ENCODE measurements at places on chromosomes 4 and X.

DNA sequence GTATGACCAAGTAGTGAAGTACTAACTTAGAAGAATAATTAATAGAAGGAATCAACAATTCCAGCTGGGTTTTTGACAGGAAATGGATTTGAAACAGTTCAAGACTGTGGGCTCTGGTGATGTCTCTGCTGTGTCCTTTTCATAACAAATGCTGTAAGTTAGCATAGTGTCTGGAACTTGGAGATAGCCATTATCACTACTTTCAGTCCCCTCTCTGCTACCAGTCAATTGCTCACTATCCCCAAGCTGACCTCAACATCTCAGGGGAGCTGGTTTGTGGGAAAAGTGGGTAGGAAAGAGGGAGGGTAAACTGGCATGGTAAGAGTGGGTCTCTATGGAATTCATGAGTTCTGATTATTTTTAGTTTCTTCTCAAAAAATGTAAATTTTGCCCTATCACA is 231.4 kb upstream of the MID1 start:
- DNase-seq: no peak

- DNase-seq: peak; percentile 1
Measured at GRCh38 chr4:33989820-33990443, 2254.4 kb downstream of the ARAP2 start.

DNA sequence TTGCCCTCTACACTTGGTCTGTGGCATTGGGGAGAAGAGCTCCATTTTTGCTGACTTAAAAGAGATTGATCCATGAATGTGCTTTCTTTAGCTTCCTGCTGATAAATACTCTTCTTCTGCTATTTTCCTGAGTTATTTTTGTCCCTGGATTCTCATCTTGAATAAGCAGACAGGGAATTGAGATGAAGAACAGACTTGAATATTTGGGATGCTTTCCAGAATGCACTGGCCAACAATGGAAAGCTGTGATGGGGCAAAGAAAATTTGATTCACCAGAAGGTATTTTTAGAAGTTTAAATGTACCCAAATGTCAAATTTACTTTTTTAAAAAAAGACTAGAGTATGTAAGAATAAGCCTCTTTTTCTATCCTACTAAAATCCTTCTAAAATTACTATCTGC is 309.9 kb upstream of the PPP1R2C start:
- DNase-seq: no peak

- DNase-seq: no peak
Measured at GRCh38 chr4:83418211-83418610, 37.4 kb downstream of the HELQ start.

GRCh38 chr4:139971111-139971510 is 182.9 kb downstream of the MAML3 start:
- no peak for DNase-seq

DNA sequence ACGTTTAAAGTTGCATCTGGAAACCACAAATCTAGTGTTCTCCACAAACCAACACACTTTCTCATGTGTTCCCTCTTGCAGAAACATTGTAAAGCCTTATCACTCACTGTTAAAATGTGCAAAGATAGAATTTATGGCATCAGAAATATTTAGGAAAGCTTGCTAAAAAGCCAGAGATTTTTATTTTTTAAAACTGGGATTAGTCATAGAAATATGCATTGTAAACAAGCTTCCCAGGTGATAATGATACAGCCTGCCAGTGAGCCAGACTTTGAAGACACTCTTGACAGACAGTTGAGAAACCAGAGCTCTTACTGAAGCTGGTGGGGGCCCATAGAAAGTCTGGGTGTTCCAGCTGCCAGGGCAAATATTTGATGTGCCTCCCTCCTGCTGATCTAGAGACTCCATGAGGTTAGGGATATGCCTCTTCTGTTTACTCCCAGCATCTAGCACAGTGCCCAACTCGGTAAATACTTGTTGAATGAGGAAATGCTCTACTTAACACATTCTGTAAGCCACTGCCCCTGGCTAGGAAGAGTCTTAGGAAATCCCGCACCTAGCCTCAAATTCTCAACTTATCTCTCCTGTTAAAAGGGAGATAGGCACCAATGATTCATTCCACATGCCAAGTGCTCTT is 179.0 kb upstream of the RASGEF1B start:
- no peak for DNase-seq

DNA sequence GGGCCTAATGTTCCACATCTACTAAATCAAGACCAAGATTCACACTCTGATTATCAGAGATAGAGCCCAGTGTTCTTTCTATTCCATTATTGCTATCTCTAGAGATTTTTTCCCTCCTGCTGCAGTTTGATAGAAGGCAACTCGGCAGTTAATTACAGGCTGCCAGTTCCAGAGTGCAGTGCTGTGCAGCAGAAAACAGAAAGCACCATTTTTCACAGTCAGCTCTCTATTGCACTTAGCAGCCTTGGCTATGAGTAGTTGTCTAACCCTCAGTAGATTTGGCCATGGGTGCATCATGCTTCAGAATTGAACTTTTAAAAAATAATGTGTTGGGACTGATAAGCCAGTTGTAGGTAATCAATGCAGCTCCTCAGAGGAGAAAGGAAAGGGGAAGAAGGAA is 295.3 kb downstream of the MID1IP1 start:
- DNase-seq: no peak

DNA sequence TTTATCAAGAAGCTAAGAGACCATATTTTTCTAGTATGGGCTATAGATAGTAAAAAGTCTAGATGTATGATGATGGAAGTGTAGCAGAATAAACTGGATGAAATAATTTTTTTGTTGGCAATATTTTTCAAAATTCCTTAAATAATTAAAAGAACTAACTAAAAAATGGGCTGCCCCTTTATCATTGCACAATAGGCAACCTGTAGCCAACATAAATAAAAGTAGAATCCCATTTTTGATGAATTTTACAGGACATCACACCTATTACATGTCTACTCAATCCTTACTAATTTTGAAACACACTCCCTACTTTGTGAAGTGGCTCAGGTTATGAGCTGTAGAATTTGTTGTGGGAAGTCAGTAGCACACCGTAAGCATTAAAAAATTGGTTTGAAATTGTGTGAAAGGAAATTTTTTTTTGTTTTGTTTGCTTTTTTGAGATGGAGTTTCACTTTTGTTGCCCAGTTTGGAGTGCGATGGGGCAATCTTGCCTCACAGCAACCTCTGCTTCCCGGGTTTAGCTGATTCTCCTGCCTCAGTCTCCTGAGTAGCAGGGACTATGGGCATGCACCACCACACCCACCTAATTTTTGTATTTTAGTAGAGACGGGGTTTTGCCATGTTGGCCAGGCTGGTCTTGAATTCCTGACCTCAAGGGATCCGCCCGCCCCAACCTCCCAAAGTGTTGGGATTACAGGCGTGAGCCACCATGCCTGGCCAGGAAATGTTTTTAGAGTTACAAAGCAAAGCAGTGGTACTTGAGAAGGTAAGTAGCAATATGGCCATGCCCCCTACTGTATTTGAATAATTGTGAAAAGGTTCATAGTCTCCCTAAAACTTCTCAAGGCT is 8.9 kb upstream of the RUFY3 start:
- DNase-seq: no peak

DNA sequence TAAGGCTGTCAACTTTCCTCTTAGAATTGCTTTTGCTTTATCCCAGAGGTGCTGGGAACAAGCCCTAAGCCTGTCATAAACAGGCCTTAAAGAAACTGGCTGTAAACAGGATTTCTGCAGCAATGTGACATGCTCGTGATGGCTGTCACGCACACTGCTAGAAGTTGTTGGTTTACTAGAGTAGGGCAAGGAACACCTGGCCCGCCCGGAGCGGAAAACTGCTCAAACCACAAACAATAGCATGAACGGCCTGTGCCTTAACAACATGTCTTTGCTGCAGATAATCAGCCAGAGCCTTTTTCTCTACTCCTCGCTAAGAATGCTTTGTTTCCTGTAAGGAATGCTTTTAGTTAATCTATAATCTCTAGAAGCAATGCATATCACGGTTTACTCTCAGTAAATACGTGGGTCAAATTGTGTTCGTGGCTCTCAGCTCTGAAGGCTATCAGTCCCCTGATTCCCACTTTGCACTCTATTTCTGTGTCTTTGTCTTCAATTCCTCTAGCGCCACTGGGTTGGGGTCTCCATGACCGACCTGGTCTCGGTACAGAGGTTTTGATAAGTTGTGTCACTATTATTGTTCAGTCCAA is 318.3 kb downstream of the GLUD2 start:
- no peak for DNase-seq

DNA sequence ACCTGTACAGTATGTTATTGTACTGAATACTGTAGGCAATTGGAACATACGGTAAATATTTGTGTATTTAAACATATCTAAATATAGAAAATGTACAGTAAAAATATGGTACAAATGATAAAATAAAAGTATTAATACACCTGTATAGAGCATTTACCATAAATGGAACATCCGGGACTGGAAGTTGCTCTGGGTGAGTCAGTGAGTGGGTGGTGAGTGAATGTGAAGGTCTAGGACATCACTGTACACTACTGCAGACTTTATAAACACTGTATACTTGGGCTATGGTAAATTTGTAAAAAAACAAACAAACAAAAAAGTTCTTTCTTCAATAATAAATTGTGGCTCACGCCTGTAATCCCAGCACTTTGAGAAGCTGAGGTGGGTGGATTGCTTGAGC is 52.4 kb upstream of the FHL1 start:
- DNase-seq: no peak

DNA sequence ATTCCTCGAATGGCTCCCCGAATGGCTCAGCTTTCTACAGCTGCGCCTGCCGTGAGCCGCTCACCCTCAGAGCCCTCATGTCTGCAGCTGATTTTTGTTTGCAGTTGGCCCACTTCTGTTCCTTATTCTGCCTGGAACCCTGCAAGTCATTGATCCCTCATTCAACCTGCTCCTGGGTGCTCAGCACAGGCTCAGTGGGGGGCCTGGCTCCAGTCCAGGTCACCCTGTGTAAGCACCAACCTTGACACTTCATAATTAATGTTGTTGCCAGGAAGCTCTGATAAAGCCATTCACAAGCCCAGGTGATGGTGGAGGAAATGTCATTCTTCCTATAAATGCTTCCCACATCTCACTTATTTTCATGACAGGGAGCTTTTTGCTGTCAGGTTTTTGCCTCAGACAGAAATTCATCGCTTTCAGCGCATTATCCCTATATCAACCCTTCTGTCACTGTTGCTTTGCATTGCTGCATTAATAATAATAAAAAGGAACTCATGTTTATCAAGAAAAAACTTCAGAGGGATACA is 85.7 kb downstream of the F11 start:
- DNase-seq: no peak

DNA sequence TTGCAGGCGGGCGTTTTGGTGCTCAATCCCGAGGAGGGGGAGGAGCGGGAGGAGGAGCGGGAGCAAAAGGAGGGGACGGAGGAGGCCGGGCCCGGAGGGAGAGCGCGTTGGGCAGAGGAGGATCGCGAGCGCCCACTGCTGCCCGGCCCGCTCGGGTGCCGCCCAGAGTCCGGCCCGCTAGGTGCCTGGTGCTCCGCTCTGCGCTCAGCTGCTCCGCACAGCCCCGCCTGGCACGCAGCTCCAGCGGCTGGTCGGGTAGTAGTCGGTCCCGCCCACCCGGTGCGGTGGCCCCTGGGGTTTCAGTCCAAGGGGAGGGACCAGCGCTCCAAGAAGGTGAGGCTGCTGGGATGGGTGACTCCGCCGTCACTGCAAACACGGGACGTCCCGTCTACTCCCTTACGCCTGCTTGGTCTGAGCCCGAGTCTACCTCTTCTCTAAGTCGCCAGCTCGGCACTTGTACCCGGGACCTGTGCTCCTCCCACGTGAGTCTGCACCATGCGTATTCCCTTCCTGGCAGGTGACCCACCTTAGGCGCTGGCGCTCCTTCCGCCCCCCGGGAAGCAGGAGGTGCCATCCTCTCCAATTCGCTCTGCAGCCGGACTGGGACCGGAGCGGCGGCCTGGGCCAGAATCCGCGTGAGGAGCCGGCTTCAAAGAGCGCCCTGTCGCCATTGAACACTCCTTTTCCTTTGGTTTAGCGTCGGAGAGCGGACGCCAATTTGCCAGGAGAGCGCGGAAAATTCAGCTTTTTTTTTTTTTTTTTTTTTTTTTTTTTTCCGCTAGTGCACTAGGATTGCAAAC is 405 bp upstream of the HS3ST1 start:
- no peak for DNase-seq

DNA sequence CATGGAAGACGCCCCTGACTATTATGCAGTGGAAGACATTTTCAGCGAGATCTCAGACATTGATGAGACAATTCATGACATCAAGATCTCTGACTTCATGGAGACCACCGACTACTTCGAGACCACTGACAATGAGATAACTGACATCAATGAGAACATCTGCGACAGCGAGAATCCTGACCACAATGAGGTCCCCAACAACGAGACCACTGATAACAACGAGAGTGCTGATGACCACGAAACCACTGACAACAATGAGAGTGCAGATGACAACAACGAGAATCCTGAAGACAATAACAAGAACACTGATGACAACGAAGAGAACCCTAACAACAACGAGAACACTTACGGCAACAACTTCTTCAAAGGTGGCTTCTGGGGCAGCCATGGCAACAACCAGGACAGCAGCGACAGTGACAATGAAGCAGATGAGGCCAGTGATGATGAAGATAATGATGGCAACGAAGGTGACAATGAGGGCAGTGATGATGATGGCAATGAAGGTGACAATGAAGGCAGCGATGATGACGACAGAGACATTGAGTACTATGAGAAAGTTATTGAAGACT is 3.6 kb downstream of the TSPYL2 start:
- DNase-seq: no peak

- DNase-seq: no peak
Measured at GRCh38 chrX:127943571-127943970, 108.6 kb downstream of the ACTRT1 start.

DNA sequence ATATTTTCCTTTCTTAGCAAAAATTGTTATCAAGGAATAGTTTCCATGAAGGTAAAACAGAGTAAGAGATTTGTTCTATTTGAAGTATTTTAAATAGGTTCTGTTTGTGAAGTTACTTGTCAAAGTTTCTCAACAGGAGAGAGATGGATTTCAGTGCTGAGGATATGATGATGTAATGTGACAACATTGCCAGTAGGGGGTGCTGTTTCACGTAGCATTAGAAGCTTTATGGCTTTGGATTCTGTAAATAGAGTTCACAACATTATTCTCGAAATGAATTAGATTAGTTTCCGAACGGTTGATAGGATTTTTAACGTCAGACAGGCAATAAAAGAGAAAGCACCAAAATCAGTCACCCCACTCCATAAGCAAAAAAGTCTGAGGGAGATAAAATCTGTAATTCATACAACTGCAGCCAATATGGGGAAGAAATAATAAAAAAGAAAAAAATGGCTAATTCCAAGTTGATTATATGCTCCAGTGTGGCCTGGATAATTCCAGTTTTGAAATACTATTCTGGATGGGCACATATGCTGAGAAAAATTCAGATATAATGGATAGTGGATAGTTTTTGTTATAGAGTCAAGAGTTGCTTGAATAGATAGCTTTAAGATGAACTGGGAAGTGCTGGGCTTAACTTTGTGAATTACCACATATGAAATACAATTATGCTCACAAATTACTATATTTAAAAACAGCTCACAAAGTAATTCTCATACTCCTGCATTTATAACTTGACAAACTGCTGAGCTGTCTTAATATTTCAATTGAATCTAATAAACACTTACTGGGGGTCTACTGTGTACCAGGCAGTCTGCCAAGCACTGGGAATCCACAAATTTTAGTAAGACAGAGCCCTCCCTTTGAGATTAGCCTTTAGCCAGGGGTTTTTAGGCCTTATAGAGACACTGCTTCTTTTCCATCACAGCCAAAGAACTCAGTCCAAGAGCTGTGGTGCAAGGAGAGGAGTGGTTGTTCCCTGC is 109.1 kb downstream of the GPAT3 start:
- DNase-seq: peak; percentile 62

- peak; percentile 6 for DNase-seq
Measured at GRCh38 chr4:118279920-118280432, 72.8 kb downstream of the PRSS12 start.

GRCh38 chrX:148913971-148914370 is 413.6 kb downstream of the AFF2 start:
- DNase-seq: no peak

- no peak for DNase-seq
Measured at GRCh38 chr4:110641218-110641617, 18.3 kb upstream of the PITX2 start.
